ENCODE measurements at places on chromosomes 1 and 21. TPM values are rescaled to one million over a fixed set of nuclear protein-coding genes. Genes with fewer than 3 reads are reported as not detected.

DNA sequence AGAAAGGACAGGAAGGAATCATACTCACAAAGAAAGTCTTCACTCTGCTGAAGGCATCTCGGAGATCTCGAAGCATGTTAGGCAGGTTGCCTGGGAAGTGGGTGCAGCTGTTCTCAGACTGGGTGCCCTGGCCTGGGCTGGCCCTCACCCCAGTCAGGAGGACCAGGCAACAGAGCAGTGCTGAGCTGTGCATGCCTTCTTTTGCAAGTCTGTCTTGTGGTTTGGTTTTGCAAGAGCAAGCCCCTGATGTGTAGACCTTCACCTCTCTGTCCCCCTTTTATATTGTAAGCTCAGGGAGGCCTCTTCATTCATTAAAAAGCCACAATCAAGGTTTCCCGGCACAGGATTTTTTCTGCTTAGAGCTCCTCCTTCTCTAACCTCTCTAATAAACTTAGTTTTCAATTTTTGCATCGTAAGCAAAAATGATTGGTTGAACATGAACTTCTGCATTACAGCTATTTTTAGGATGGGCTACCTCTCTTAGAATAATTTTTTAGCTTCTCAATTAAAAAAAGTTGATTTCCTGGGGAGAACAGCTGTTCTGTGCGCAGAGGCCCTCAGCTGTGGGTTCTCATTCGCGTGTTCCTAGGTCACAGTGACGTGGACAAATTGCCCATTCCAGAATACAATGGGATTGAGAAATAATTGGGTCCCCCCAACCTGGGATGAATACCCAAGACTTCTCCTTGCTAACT lies at the start of gene IL10:
TSS of gene IL10 (minus strand) at position 252 of the 695 bp plus-strand sequence. CDS start at position 193, 59 bp downstream.
- no peak within 1 kb of the TSS for H3K27ac ChIP-seq
- no peaks in the 10 kb centered on the region for H3K27me3 ChIP-seq
- no peak within 1 kb of the TSS for H3K4me3 ChIP-seq
- peak; percentile 67 for DNase-seq
- no peaks in the 10 kb centered on the region for H3K36me3 ChIP-seq

DNA sequence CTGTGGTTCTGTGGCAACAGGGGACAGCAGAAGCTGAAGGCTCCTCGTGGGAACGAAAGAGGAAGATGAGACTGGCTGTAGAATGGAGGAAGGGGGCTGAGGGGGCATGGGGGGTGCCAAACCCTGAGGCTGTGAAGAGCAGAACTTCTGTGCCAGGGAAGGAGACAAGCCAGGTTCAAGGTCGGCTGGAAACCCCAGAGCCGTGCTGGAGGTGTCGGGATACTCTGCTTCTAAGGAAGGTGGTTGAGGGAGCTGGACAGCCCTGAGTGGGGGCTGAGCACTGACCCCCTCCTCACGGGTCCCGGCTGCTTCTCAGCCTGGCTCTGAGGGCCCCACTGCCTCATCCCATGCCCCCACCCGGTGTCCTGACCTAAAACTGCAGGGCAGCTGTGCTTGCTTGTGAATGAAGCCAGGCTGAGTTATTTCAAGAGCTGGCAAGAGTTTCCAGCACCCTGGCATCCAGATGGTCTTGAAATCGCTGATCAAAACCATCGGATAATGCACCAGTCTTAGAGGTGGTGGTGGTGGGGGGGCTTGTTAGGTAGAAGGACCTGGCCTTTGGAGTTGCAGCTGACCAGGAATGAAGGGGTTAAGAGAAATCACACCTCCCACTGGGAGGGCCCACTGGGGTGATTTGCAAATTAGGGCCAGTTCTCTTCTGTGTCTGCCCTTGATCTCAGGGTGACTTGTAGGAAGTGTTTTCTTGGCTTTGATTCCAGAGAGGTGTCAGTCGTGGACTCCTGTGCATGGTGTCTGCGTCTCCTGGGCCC lies 218.9 kb upstream of the C1orf174 start:
- H3K36me3 ChIP-seq = no peaks in the 10 kb centered on the region
- H3K27ac ChIP-seq = no peak overlapping the region
- DNase-seq = no peak
- H3K4me3 ChIP-seq = no peak overlapping the region
- H3K4me1 ChIP-seq = no peaks in the 10 kb centered on the region

The ARTN gene
- total RNA-seq = not detected

DNA sequence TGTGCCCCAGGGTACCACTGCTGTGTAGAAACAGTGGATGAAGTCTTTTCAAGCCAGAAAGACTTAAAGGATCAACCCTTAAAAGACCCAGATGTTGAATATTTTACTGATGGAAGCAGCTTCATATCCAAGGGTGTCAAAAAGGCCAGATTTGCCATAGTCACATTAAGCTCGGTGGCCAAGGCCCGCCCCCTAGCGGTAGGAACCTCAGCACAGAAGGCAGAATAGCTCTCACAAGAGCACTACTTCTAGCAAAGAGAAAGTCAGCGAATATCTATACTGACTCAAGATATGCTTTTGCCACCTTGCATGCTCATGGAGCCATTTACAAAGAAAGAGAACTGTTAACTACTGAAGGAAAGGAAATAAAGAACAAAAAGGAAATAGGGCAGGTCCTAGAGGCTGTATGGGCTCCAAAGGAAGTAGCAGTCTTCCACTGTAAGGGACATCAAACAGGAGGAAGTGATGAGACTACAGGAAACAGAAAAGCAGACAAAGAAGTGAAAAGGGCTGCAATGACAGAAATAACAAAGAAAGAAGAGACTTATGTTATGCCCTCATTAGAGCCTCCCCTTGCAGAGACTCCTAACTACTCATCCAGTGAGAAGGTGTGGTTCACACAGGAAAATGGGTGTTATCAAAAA lies 90.5 kb downstream of the LIPI start:
- no peaks in the 10 kb centered on the region for H3K36me3 ChIP-seq
- H3K27ac ChIP-seq = no peak overlapping the region
- H3K4me3 ChIP-seq = no peak overlapping the region
- H3K4me1 ChIP-seq = no peaks in the 10 kb centered on the region
- no peak for DNase-seq

GRCh38 chr21:35952651-35953340 lies 107.5 kb downstream of the SETD4 start:
- DNase-seq = no peak
- no peaks in the 10 kb centered on the region for H3K36me3 ChIP-seq
- H3K4me1 ChIP-seq = no peaks in the 10 kb centered on the region
- no peak overlapping the region for H3K27ac ChIP-seq
- no peaks in the 10 kb centered on the region for H3K27me3 ChIP-seq

- no peaks in the 10 kb centered on the region for H3K36me3 ChIP-seq
- no peaks in the 10 kb centered on the region for H3K4me1 ChIP-seq
- DNase-seq = no peak
- no peak overlapping the region for H3K27ac ChIP-seq
Observed at GRCh38 chr1:234840843-234841242, 230.9 kb upstream of the IRF2BP2 start.

DNA sequence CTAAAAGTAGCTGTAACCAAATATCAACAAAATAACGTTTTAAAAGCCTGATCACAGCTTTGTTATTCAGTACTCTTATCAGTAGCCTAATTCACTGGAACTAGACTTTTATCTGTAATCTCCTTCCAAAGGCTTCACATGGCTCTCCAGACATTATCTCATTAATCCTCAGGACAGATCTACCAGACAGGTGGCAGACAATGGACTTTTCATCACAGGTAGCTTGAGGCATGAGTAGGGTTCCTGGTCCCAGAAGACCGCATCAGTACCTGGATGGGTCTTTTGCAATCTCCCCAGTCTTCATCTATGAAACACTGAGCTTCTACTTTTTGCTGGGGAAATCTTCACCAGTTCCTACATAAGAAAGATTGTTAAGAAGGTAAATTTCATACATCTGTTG lies 132.2 kb upstream of the FOXD3 start:
- no peaks in the 10 kb centered on the region for H3K27me3 ChIP-seq
- no peak for DNase-seq
- H3K36me3 ChIP-seq = no peaks in the 10 kb centered on the region
- no peaks in the 10 kb centered on the region for H3K4me1 ChIP-seq

DNA sequence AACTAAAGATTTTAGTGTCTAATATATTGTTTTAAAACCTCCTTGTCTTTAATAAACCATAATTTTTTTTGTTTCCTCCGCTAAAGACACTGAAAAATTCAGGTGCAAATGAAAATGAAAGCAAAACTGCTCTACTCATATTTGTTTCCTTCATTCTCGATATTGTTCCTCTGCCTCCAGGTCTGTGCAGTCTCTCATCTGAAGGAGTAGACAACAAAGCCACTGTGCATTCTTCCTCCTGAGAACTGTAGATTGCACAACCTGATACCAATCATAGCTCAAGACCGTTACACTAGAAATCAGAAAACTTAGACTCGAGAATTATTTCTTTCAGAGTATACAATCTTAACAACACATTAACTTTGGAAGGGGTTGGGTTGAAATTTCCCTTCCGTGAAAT lies 373.1 kb upstream of the CXADR start:
- no peaks in the 10 kb centered on the region for H3K27me3 ChIP-seq
- no peaks in the 10 kb centered on the region for H3K36me3 ChIP-seq
- no peak overlapping the region for H3K27ac ChIP-seq
- peak overlapping the region; percentile 44 for H3K4me3 ChIP-seq
- H3K4me1 ChIP-seq = no peaks in the 10 kb centered on the region
- no peak for DNase-seq

DNA sequence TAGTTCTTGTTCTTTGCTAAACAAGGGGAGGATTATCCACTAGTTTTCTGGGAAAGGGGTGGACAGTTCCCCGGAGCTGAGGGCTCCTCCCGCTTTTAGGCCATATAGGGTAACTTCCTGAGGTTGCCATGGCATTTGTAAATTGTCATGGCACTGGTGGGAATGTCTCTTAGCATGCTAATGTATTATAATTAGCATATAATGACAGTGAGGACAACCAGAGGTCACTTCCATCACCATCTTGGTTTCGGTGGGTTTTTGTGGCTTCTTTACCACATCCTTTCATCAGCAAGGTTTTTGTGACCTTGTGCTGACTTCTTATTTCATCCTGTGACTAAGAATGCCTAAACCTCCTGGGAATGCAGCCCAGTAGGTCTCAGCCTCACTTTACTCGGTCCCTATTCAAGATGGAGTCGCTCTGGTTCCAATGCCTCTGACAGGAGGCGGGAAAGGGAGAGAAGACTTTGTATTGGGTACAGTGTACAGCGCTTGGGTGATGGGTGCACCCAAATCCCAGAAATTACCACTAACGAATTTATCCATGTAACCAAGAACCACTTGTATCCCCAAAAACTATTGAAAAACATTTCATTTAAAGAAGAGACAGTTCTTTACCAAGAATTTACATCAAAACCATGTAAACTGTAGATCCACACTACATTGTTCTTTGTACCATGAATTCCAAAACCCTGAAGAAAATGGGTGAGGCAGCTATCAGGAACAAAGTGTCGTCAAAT lies 8.7 kb upstream of the SLC2A5 start:
- DNase-seq = no peak
- no peaks in the 10 kb centered on the region for H3K4me1 ChIP-seq
- no peak overlapping the region for H3K27ac ChIP-seq
- no peaks in the 10 kb centered on the region for H3K36me3 ChIP-seq
- H3K4me3 ChIP-seq = no peak overlapping the region

GRCh38 chr1:2874607-2875480 lies 73.4 kb upstream of the TTC34 start:
- H3K27me3 ChIP-seq = no peaks in the 10 kb centered on the region
- peaks cover 12% of the 10 kb centered on the region for H3K4me1 ChIP-seq

Data from ascending aorta (tissue), 2 donors.